AG08395 (cell line): ENCODE measurements at places on chromosomes 1 and 21.

DNA sequence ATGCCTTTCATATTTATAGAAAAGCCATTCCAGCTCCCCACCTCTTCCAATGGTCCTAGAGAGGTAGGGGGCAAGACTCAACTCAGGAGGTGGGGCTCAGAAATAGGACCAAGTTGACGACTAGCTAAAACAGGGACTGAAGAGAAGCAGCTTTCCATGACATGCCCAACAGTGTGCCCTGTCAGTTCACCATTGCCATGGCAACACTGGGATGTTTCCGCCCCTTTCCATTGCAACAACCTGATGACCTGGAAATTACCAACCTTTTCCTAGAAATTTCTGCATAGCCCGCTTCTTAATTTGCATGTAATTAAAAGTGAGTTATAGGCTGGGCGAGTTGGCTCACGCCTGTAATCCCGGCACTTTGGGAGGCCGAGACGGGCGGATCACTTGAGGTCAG, 22.4 kb upstream of the INTS3 start:
- no peak for DNase-seq

GRCh38 chr1:160371346-160371631, 4.4 kb downstream of the NHLH1 start:
- no peak for DNase-seq

DNA sequence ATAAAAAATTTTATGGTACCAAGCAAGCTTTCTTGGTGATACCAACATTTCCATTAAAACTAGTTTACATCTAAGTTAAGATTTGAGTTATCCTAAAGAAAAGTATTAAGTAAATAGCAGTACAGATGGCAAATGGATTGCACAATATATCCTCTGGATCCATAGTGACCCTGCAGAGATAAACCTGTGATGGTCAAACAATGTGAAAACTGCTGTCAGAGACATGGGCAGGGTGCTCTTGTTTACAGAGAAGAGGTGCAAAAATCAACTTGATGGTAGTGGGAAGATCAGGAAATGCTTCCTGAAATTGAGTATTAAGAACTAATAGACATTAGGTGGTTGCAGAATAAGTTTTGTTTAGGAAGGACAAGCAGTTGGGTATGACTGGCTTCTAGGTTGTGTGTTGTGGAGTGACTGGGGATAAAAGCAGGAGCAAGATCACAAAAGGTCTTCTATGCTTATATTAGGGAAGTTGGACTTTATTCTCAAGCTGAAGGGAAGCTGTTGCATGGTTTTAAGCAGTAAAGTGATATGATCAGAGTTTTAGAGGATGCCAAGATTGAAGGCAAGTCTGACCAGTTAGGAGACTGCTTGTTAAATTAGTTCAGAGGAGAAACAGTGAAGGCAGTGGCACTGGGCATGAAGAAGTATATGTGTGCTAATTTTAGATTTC, 9.9 kb downstream of the TTC3 start:
- DNase-seq = no peak

DNA sequence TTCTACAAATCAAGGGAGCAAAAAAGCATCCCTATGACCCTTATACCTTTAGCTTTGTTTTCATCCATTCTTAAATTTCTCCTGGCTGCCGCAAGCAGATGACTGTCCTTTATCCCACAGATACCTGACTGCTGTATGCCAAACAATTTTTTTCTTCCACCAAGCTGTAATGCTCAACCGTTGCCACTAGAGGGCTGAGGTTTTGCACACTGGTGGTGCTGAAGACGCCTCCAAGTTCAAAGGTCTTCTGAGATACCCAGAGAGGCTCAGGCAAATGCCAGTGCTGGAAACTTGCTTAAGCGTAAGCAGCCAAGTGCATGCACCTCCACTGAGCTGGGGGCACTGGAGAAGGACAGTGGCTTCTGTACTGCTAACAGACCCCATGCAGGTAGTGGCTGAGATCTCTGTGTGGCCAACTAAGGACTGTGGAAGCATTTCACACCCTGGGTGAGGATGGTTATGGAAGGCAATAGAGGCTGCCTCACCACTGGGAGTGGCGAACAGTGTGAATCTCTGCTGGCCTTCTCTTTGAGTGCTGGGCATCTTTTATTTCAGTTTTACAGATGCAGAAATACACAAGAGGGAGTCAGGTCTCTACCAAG, 28.5 kb downstream of the CNIH3 start:
- peak; percentile 65 for DNase-seq

DNA sequence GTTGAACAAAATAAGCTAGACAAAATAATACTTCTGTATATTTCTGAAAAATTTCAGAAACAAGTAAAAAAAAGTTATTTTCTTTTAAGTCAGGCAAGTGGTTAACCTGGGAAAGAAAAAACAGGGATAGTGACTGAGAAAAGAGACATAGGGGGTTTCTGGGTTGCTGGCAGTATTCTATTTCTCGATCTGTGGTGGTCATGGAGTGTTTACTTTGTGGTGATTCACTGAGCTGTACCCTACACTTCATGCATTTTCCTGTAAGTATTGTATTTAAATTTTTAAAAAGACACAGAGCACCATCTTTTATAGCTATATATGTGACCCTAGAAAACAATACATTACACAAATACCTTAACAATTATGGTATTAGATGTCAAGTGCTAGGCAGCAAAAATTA, 58.2 kb downstream of the ZNF644 start:
- DNase-seq = no peak

DNA sequence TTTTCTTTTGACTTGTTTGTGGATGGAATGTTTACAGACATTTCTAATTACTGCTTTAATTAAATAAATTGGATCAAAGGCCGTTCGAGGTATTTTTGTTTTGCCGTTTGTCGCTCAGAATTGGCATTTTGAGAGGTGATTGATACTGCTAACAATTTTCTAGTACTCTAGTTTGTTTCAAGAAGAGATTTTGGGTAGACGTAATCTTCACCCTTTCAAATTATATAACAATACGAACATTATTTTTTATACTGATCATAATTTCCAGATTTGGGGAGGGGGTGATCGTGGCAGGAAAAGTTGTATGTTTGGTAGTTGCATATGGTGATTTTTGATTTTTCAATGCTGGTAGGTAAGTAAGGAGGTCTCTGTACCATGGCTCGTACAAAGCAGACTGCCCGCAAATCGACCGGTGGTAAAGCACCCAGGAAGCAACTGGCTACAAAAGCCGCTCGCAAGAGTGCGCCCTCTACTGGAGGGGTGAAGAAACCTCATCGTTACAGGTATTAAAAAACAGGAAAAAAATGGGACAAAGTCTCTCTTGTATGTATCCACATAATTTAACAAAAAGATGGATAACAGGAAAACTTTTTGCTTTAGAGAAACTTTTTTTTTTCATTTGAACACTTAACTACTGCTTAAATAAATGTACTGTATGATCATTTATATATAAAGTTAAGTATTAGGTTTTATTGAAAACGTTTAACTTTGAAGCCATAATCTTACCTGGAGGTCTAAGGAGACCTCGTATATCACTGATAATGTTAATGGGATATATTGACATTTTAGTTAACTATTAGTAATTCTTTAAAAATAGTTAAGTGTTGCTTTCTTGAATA, 1.7 kb downstream of the H3-3A start:
- DNase-seq = no peak

DNA sequence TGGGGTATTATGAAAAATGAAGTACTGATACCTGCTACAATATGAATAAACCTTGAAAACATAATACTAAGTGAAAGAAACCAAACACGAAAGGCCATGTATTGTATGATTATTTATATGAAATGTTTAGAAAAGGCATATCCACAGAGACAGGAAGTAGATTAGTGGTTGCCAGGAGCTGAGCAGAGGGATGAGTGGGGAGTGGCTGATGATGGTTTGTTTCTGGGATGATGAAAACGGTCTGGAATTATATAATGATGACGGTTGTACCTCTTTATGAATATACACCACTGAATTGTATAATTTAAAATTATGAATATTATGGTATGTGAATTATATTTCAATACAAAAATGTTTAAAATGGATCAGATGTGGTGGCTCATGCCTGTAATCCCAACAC, 63.8 kb upstream of the MPC2 start:
- DNase-seq = no peak

GRCh38 chr1:25629836-25630235, 13.2 kb downstream of the MAN1C1 start:
- no peak for DNase-seq

DNA sequence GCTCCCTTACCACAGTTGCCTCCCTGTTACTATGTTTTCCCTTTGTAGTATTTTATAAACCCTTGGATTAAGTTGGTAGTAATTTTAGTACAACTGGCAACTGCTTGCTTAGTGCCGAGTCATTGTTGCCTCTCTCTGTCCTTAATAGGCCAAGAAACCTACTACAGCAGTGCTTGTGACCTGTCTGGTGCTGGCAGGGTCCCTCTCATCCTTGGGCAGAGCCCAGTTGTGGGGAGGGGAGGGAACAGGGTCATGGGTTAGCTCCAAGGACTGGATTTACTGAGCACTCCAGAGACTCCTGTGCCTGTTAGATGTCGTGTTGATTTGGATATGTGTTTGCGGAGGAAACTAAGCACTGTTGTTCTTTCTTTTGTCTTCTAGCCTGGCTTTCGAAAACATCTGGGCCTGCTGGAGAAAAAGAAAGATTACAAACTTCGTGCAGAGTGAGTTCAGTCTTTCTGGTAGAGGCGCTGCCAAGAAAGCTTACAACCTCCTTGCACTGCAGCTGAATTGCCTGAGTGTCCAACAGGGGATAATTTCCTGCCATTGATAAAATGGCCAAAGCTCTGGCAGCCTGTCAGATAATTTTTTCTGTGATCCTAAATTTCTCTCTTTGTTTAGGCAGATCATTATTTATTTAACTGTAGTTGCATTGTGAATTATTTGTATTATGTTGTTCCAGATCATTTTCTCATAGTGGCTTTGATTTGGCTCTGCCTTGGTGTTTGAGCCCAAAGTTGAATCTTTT, 3.6 kb downstream of the UTP11 start:
- DNase-seq = no peak

DNA sequence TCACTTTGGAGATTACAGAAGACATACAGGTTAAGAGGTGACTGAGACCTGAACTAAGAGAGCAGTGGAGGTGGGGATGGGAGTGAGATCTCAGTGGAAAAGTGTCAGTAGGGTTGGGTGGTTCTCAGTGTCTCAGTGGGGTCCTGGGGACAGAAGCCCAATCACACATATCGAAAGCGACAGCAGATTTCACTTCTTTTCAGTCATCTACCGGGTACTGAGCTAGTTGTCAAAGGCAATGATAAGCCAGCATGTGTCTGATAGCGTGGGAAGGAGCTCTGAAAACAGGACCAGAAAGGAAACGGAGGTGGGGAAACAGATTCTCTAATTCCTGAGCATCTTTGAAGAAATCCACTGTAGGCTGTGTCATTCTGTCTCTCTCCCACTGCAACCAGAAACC, 59.5 kb downstream of the RHOU start:
- DNase-seq = no peak

GRCh38 chr1:201198598-201198997, 8.0 kb downstream of the IGFN1 start:
- no peak for DNase-seq

- DNase-seq = no peak
Observed at GRCh38 chr1:117573386-117574023, 32.3 kb upstream of the TENT5C start.

DNA sequence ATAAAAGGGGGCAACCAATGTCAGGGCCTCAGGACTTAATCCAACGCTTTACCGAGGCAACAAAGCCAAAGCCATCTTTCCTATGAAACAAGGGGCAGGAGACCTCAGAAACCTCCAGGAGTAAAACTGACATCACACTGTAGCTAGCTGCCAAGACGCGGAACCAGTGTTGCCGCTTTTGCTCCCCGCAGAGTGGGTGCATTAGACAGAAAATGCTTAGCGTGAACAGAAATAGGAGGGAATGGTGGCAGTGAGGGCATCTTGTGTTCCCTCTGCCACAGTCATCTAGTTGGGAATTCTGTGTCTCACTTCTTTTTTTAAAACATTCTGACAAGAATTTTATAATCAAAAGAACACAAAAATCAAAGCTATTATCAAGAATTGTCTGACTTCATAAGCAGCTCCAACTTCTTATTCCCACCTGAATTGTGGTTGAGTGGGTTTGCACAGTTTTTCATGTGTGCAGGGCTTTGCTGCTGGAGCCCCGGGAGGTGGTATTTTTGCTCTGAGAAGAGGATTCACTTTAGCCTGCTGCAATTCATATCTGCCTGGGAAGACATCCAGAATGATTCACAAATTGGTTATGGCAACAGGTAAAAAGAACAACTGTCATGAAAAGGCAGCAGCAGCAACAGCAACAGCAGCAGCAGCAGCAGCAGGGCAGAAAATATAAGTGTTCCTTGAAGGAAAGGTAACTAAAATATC, 82.2 kb upstream of the DIRAS3 start:
- DNase-seq = no peak

DNA sequence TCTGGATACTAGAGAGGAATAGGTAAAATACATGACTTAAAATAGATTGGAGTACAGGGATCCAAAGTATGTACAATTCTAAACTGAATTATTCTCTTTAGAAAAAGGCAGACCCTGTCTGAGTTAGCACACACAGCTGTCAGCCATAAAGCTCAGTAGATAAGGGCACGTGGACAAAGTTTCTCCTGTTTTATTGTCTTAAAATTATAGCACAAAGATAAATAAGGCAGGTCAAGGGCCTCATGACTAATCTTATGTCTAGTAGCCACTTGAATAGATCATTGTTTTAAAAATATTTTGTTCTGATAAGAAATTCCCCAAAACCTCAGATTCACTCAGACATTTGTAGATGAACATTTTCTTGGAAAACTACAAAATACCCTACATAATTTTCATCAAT, 205.2 kb downstream of the ZP4 start:
- DNase-seq = no peak

- no peak for DNase-seq
Observed at GRCh38 chr1:14517841-14518180, 80.7 kb upstream of the KAZN start.

- peak; percentile 58 for DNase-seq
Observed at GRCh38 chr1:153578490-153578889, 12.8 kb upstream of the S100A2 start.

DNA sequence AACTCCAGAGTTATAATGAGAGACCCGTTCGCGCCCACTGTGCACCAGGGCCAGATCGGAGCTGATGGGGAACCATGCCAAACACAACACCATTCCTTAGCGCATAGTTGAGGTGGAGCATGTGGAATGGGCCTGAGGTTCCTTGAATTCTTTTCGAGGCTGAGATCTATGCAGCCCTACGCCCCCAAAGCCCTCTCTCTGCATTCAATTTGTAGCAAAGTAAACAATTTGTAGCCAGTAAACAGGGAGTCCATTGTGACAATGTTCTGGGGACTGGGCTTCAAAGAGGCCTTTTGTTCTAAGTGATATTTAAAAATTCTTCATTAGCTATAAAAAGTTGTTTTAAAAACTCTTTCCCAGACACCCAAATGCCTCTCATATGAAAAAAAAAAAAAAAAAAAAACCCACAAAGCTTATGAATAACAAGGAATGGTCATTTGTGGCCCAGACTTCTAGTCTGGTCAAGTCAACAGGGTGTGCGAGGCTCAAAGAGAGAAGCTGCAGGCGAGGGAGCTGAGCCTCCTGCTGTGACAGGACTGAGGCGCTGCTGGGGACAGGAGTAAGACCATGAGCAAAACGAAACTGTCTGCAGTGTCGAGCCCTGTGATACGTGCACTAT, 30.6 kb upstream of the KCNE2 start:
- peak; percentile 63 for DNase-seq
